Activated CD4-positive, alpha-beta T cell treated with anti-CD3 and anti-CD28 coated beads, Interleukin-2, amount 50 U/mL, for 4 hours (primary cell): ENCODE measurements at places on chromosomes 7 and 10.

- no peak for DNase-seq
These were observed 32.8 kb downstream of the CAMK1D start for GRCh38 chr10:12382157-12382548.

- DNase-seq, result peak; percentile 59
These were observed 11.3 kb downstream of the C10orf105 start for GRCh38 chr10:71708301-71708703.

- DNase-seq, result no peak
These were observed 38.0 kb downstream of the ZCCHC24 start for GRCh38 chr10:79407423-79407796.

DNA sequence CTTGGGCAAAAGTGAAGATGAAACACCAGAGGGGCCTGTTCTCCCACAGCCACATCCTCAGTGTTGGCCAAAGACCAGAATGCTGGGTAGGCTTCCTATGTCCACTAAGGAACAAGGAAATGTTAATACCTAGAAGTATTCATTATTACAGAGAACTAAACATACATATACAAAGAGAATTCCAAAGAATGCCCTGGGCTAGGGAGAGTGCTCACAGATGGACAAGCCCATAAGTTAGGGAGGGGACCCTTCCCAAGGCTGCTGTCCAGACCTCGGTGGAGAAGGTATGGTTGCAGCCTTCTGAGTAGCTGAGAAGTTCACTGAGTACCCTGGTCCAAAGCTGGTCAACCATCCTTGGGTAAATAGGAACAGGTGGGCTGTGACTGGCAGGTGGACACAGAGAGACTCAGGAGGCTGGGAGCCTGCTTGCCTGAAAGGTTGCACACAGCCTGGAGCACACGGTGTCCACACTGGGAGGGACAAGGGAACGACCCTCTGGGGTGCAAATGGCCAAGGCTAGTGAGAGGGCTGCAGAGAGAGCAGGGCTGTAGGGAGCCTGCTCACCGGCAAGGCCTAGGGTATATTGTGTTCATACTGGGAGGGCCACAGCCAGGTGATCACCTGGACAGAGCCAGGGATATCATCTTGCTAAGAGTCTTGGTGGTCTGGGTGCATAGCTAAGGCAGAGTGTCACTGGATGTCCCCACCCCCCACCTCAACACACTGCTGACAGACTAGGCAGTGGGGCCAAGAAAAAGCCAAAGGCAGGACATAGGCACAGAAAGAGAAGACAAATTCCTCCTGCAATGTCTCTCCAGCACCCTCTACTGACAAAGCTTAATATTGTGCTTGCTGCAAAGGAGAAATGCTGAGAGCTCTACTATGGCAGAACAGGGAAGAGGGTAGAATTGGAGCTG is 40.3 kb downstream of the CPVL start:
- DNase-seq, result no peak

- no peak for DNase-seq
These were observed 113.8 kb upstream of the ADO start for GRCh38 chr10:62690703-62691102.

DNA sequence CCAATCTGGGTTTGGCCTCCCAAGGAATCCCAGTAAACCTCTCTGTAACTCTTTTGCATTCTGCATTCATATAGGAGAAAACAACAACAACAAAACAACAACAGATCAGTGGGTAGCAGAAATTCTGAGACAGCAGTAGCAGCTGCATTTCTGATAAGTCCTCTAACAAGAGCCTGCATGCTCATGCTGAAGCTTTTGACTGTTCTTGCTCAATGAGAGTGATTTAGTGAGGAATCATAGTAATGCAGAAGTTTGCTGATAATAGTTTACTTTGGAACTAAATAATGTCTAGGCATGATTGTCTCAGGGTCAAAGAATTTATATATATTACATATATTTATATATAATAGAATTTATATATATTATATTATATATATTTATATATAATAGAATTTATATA is 35.2 kb downstream of the BMPER start:
- DNase-seq, result no peak

GRCh38 chr7:15140431-15140830 is 237.9 kb upstream of the DGKB start:
- no peak for DNase-seq

- DNase-seq, result no peak
These were observed 82.3 kb upstream of the PPIF start for GRCh38 chr10:79264942-79265341.

GRCh38 chr7:44056681-44057080 is 8.7 kb downstream of the PGAM2 start:
- DNase-seq, result no peak

DNA sequence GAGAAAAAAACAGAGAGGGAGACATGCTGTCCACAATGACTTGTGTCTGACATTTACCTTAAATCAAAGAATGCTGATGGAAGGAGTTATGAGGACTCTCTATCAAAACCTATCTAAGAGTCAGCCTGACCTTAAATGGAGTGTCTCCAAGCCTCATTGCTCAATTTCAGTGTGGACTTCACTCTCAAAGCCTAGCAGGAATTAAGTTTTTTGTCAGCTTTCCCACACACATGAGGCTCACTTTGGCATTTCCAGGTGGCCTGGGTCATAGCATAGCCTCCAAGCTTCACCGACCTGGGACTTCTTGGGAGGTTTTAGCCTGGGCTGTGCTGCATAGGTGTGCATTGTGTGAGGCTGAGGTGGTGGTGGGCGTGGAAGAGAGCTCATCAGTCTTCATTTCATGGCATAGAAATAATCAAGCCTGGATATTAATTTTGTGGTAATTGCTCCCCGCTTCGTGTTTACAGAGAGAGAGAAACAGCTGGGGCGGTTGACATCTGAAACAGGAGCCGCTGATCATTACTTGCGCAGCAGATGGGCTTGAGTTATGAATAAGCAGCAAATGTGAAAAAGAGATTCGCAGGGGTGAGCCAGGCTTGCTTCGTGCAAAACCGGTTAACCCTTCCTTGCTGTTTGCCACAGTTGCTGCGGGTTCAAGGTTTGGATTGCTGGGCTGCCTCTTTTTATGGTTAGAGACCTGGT is 647.8 kb downstream of the INHBA start:
- no peak for DNase-seq
